ENCODE measurements at places on chromosomes 2 and 18.
A peak's percentile ranks its signal among the peaks of the same experiment; 100 is the strongest.

GRCh38 chr2:195671563-195671962 is 14.5 kb downstream of the SLC39A10 start:
- no peak for DNase-seq

DNA sequence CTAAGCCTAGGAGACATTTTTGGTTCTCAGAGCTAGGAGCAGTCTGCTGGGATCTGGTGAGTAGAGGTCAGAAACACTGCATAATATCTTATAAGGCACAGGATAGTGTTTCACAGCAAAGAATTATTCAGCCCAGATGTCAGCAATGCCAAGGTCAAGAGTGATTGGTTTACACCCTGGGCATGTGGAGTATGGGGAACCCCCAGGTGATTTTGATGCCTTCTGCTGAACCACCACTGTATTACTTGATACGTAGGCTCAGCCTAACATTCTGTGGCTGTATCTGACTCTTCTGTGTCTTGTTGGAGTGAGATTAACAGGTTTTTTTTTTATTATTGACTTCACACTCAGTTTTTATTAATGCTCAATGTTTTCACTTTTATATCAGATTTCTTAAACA is 6.0 kb downstream of the DDX18 start:
- no peak for DNase-seq

DNA sequence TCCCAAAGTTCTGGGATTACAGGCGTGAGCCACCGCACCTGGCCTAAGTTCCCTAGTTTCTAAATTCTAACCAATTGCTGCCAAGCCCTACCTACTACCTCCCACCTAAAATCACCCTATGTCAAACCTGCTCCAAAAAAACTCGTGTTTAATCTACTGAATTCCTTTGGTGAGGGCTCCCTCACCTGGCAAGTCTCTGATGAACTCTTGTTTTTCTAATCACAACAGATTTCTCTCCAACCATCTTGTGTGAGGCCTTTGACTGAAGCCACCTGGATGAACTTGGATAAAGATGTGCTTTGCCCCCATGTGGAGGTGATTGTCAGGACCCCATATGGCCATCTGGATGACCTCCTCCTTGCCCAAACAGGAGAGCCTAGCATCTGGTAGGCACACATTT is 17.4 kb upstream of the SLC35G4 start:
- DNase-seq, result no peak

GRCh38 chr18:36665952-36666351 is 162.8 kb downstream of the TPGS2 start:
- DNase-seq, result no peak

GRCh38 chr18:79769698-79770500 is 27.8 kb upstream of the KCNG2 start:
- no peak for DNase-seq

DNA sequence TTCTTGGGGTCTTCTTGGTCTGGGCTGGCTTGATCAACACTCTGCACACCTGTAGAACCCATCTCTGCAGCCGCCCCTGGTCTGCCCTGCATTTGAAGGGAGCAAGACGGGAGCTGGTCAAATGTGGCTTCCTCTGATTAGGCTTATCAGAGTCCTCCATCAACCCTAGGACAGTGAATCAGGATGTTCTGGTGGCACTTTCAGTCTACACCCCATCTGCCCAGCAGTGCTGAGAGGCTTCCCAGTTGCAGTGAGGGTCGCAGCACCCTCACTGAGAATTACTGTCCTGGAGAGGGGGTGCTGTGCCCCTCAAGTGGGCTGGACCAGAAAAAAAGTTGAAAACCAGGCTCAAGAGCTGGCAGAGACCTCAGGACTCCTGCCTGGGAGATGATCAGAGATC is 152.9 kb downstream of the DYSF start:
- DNase-seq, result no peak

GRCh38 chr18:70931942-70932814 is 643.3 kb downstream of the SOCS6 start:
- peak; percentile 57 for DNase-seq

DNA sequence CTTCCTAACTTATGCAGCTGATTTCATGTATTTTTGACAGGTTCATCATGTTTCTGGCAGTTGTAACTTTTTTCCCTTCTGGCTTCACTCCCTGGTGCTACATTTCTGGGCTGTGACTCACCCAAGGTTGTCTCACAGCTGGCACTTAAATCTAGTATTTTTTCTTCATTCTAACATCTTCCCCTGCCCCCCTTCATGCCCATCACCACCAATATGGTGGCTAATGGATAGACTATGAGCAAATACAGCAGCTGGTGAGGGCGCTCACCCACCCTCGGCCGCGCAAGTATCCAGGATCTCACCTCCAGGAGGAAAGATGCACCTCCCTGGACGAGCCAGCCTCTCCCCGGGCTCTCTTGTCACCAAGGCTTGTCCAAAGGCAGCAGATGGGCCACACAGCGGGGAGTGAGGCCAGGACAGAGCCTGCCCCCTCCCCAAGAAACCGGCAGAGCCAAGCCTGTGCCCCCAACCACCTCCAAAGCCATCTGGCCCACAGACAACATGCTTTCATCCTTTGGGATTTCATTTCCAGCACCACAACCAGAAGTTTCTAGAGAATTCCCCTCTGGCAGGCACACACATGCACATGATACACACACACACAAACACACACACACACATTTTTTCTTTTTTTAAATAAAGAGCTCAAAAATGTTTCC is 39.1 kb downstream of the ATOH8 start:
- DNase-seq, result no peak

- no peak for DNase-seq
Measured at GRCh38 chr2:196440413-196440812, 199.1 kb upstream of the CCDC150 start.

DNA sequence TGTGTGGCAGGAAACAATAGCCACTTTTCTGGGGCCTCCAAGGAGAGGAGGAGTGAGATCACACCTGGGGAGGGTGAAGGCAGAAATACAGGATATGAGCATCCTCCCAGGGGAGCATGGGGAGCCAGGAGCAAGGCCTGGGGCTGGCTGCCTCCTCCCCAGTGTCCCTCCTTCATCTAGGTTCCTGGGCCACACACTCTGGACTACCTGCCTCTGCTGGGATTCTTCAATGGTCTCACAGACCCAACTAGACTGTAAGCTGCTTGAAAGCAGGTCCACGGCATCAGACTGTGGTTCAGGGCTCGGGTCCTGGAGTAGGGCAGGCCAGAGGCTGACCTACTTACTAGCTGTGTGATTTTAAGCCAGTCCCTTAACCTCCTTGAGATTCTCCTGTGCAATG is 94.0 kb downstream of the MCFD2 start:
- DNase-seq, result no peak

- DNase-seq, result peak; percentile 29
Measured at GRCh38 chr2:42812899-42813479, 20.6 kb upstream of the HAAO start.

DNA sequence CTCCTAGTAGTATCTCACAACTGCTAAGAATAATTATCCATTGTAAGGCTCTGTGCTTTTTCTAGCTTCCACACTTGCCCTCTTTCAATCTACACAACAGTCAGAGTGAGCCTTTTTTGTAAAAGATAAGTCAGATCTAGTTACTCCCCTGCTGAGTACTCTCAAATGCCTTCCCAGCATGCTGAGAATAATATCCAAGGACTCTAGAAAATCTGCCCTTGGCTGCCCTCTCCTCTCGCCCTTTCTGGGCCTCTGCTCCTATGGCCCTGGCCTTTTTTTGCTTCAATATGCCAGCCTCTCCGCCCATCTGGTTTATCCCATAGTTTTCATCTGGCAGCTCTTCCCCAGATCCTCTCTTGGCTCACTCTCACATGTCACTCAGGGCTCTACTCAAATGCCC is 455.9 kb upstream of the UBE2E3 start:
- no peak for DNase-seq

DNA sequence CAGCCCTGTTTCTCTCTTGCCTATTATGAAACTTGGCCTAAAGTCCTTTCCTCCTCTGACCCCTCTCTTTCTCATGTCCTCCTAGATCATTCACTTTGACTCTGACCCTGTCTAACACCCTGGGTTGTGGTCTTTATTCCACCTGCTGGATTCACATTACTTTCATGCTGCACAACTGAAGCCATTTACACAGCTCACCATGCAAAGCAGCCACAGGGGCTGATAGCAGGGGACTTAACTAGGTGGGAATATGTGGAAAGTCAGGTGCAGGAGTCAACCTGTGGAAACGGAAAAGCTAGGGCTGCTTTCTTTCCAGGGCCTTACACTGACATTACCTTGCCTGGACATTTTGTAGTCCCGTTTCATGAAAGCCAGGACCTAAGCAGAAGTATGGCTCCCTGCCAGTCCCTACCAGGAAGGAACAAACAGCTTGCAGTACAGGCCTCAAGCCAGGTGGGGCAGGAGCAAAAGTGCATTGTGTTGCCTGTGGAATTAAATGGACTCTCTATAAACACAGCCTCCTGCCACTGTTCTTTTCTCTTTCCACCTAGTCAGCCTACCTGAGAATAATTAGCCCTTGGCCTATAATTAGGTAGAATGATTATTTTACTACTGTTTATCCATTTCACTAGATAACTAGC is 11.8 kb downstream of the MAPRE3 start:
- peak; percentile 83 for DNase-seq

DNA sequence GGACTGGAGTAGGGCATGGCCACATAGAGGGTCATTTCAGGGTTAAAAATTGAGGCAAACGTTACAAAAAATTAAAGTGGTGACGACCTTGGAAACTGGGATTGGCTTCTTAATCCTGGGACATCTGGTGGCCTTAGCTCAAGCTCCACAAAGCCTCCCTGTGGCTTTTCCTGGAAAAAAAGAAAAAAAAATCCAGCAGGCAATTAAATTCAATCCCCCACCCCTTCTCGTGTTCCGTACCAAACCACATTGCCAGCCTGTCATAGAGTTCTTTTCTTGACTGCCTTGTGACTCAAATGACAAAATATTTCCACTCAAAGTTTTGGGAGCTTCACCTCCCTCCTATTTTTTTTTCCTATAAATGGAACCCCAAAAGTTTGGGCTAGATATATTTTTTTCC is 195.6 kb downstream of the HRH4 start:
- no peak for DNase-seq

- no peak for DNase-seq
Measured at GRCh38 chr2:42900289-42900891, 108.0 kb upstream of the HAAO start.

All from NCI-H345 (cell line).